Mucosa of descending colon (tissue), 3 donors: ENCODE measurements at places on chromosomes 3 and 15. TPM values are rescaled to one million over a fixed set of nuclear protein-coding genes. Genes with fewer than 3 reads are reported as not detected.

DNA sequence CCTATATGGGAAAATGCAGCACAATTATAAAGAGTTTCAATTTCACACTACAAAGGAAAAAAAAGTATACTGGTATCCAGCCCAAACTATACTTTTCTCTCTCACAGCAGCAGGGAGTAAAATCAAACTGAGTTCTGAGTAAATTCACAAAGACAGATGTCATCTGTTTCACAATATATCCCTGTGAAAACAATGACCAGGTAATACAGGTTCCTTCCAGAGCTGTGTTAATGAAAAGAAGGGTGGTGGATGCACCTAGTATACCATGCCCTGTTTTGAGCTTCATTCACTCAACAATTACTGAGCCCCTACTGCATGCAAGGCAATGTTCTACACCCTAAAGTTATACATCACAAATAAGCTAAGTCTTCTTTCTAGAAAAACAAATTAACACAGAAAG is 108.5 kb downstream of the TJP1 start:
- DNase-seq = no peak

CACNA2D2 gene
- 1.5 TPM for total RNA-seq

- no peak for DNase-seq
Measured at GRCh38 chr3:183434503-183434902, 6.1 kb upstream of the MCF2L2 start.

DNA sequence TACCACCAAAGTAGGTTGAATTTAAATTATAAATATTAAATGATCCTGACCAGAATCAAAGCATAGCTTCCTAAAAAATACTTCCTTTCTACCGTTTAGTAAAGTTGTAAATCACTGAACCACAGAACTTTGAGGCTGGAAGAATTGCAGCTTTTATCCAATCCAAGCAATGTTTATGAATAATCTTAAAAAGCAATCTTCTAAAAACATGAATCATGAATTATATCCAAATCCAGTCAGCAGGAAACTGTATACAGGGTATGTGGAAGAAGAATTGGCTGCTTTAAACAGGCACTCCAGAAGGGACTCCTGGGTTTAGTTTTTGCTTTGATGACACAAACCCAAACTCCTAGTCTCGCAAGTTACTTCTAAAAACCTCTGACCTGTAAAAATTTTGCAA is 30.2 kb downstream of the HEG1 start:
- DNase-seq = no peak

- no peak for DNase-seq
Measured at GRCh38 chr3:19002606-19003005, 145.7 kb upstream of the KCNH8 start.

DUOX1 gene
- total RNA-seq = 0.70 TPM

SLC12A1 gene
- not detected for total RNA-seq

KCNMB2 gene
- 1.3 TPM for total RNA-seq

DNA sequence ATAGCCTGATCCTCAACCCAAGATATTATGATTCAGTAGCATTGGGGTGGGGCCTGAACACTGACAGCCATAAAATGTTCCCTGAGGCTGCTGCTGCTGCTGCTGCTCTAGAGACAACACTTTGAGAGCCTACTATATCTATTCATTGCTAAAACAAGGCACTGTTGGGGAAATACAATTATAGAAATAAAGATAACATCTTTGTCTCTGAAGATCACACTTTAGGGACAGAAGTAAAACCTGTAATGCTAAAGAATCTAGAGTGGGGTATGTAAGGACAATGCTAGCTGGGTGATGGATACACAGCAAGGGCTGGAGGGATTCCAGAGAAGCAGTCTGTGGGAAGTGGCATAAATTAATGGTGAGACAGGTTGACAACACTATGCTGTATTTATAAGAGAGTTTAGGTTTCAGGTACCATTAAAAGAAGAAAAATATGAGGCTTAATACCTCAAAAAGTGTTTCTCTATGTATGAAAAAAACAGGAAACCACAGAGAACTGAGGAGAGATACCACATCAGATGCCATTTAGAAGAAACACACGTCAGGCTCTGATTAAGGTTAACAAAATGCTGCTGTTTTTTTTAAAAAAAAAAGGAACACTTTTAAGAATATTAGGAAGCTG is 115.9 kb downstream of the CBLB start:
- DNase-seq = no peak

IL16 gene
- 6.2 TPM for total RNA-seq

TGM5 gene
- total RNA-seq = not detected

IL17RB gene
- 10.3 TPM for total RNA-seq
